Amygdala (tissue), 56 donors: ENCODE measurements at places on chromosomes 11 and 22.

- DNase-seq: peak; percentile 34
Observed at GRCh38 chr11:71452199-71453036, 585 bp upstream of the NADSYN1 start.

GRCh38 chr22:35739076-35739930, 21.6 kb downstream of the APOL5 start:
- no peak for DNase-seq

DNA sequence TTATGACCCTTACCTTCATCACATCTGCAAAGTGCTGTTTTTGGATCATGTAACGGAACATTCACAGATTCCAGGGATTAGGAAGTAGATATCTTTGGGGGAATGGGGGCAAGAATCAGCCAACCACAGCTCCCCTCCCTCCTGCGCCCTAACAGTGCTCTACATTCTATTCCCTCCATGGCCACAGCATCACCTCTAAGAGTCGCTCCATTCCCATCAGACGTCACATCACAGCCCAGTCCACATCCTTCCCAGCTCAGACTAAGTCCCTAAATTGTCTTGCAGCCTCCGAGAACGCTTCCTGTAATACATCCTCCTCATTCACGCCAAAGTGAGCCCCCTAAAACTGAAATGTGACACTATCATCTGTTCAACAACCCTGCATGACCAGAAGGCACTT, 5.9 kb downstream of the SCGB1D1 start:
- no peak for DNase-seq

DNA sequence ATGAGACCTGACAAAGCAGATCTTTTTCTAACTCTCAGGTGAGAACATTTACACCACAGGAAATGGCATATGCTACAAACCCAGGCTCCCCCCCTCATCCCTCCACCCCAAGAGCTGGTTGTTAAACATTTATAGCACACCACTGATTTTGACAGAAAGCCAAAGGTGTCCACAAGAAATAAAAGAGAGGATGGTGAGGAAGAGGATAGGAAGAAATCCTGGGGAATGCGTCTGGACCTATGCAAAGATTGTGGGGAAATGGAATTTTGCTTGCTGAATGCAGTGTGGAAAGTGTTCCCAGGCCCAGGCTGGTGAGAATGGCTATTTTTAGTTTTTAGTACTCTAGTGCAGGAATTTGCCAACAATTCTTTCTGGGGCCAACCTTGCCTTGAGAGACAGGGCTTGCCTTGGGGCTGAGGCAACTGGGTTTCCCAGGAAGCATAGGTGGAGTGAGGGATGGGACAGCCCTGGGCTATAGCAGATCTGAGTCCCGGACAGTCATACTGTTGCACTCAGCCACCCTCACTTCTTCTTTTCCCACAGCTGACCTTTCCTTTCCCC, 163.9 kb downstream of the ADAMTS15 start:
- no peak for DNase-seq

GRCh38 chr11:127607487-127608085, 607.0 kb upstream of the KIRREL3 start:
- no peak for DNase-seq

DNA sequence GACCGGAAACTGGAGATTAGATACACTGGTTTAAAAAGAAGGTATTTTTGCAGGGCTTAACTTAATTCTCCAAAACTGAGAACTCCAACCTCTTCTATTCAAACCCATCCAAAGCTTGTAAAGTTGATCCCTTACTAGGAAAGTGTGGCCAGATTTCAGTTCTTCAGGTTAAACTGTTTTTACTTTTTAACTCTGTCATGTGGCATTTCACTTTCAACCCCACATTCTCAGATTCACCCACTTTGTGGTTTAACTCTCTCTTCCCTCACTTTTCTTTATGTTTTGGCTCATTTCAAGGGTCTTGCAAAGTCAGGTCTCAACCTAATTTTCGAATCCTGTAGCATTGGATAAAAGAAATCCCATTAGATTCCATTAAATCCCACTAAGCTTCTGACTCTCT, 75.4 kb downstream of the MPPED2 start:
- no peak for DNase-seq

DNA sequence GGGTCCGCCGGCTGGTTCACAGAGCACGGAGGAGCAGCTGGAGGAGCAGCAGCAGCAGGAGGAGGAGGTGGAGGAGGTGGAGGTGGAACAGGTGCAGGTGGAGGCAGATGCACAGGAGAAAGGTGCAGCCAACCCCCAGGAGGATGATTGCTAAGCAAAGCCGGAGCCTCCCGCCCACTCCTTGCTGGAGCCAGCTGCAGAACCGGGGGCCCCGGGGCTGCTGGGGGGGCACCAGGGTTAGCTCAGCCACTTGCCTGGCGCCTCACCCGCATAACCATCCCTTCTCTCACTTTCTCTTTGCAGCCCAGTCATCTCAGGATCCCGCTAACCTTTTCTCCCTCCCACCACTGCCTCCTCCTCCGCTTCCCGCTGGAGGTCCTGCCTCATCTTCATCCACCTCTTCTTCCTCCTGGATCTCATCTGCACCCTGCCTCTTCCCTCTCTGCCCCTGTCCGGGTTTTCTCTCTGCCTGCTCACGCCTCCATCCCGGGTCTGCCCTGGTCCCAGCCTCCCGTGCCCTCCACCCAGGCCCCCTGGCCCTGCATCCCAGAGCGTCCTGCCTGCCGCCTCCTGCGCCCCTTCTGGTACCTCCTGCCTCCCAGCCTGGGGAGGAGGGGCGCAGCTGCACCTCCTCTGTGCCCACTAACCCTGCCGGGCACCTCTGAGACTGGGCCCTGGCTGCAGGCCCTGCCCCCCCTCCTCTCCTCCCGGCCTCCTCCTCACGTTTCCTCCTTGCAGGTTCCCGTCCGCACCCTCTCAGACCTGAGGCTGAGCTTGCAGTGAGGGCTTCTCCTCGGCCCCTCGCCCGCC, 9.5 kb downstream of the KCTD17 start:
- no peak for DNase-seq

- no peak for DNase-seq
Observed at GRCh38 chr22:26553056-26553752, 36.7 kb downstream of the TPST2 start.
